ENCODE measurements at places on chromosomes 16 and 17. TPM values are rescaled to one million over a fixed set of nuclear protein-coding genes. Genes with fewer than 3 reads are reported as not detected.

The KSR1 gene
- 16.4 TPM for total RNA-seq

GRCh38 chr17:66392783-66393437 lies 90.5 kb downstream of the PRKCA start:
- DNase-seq, result no peak

The KRT28 gene
- not detected for total RNA-seq

GRCh38 chr17:13575922-13576419 lies 25.8 kb downstream of the HS3ST3A1 start:
- DNase-seq, result peak; percentile 43

GRCh38 chr17:43914451-43914850 lies 7.1 kb upstream of the MPP2 start:
- DNase-seq, result no peak

DNA sequence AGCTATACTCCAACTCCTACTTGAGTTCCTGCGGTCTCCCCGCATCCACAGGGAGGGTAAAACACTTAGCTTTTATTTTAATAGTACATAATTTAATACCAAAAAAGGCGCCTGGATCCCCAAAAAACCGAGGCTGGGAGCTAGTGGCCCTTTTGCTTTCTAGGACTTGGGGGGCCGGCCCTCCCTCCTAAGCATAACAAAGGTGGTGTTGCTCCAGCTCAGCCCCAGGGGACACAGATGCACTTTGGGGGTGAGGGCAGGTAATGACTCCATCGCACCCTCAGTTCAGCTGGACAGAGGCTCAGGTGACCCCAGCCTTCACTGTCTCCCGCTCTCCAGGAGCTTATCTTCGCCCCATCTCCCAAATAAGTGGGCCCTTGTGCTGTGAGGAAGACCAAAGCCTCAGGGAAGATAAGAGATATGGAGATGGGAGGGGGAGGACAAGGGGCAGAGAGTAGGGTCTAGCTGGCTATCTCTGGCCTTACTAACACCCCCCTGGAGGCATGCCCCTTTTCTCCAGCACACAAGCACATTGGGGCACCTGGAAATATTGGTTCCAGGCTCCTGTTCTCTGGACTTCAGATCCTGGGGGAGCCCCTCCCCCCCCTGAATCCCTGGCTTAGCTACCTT lies 2.8 kb upstream of the NHERF1 start:
- no peak for DNase-seq

DNA sequence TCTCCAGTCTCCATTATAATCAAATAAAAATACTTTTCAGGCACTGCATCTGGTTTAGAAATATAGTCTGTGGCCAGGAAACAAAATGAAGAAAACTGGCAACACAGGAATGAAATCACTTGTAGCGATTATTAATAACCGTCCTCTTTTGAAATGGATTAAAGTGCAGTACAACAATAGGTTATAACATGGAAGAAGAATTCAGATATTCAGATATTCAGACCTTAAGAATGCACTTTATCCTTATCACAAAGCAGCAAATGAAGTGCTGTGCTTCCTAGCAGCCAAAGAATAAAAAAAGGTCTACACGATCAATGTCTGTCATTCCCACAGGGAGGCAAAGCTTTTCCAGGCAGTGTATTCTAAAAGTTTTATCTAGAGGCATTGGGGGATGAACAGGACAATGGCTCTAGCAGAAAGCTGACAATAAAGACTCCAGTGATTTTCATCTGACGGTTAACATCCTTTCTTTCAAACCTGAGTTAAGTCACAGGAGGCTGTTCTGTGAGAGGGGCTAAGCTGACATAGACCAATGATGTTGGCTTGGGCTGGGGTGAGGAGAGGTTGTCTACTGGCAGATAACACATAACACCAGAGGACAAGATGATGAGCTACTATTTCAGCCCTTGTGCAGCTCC lies 259.2 kb downstream of the SLC39A11 start:
- peak; percentile 62 for DNase-seq

The GAS7 gene
- 2.9 TPM for total RNA-seq

- DNase-seq, result no peak
Measured at GRCh38 chr16:21314339-21314738, 36.2 kb upstream of the CRYM start.

DNA sequence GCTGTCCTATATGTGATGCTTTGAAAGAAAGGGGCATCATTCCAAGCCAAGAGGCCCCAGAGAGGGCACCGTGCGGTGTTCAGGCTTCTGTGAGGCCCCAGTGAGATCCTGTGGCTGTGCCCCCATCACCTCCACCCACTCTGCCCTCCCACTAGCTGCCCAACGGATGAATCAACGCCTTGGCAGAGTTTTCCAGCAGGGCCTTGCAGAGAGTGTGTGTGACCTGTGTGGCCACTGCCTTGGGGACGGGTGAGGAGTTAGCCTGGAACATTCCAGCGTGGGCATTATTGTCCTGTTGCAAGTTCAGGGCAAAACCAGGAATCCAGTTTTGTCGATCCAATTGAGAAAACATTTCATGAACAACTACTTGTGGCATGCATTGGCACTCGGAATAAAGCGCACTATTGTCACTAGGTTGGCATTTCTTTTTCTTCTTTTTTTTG lies 53.7 kb downstream of the SF3B3 start:
- DNase-seq, result no peak

The CCL2 gene
- total RNA-seq, result 7.0 TPM

The GTF3C1 gene
- 60.9 TPM for total RNA-seq

The SNAI3 gene
- 0.71 TPM for total RNA-seq

DNA sequence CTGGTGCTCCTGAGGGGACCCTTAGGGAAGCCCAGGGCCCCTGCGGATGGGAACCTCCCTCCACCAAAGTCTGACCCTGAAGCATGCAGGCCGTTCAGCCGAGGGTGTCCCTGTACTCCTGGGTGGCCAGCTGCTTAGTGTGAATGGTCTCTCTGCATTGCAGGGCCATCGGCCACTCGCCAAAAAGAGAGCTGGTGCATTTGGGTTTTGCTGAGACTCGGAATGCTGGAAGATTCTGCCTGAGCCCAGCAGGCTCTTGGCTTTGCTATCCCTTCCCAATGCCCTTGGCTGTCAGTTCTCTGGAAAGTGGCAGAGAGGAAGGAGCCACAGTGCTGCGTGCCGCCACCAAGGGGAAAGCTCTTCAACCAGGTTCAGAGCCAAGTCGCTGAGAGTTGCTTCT lies 2.8 kb downstream of the MEOX1 start:
- DNase-seq, result no peak

DNA sequence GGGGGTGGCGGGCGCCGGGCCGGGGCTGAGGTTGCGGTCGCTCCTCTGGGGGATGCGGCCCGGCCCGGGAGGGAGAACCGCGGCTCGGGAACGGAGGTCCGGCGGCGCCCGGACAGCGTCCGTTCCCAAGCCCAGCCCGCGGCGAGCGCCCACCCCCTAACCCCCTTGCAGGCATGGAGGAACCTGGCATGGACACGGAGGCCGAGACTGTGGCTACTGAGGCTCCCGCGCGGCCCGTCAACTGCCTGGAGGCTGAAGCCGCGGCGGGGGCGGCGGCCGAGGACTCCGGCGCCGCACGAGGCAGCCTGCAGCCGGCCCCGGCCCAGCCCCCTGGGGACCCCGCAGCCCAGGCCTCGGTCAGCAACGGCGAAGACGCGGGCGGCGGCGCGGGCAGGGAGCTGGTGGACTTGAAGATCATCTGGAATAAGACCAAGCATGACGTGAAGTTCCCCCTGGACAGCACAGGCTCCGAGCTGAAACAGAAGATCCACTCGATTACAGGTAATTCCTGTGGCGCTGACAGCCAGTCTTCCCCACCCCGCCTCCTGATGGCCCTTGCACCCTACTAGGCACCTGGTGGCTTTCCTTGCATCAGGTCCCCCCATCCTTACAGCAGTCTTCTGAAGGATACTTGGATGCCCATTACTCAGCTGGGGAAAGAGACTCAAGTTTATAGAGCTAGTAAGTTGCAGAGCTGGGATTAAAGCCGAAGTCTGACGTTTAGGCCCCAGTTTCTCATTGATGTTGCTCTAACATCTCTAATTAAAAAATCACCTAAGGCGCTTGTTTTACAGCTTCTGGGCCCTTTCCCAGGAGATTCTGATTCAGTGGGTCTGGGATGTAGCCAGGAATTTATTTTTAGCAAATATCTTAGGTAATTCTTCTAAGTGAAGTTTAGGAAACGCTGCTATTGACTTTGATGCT lies 514 bp downstream of the UBFD1 start:
- no peak for DNase-seq

DNA sequence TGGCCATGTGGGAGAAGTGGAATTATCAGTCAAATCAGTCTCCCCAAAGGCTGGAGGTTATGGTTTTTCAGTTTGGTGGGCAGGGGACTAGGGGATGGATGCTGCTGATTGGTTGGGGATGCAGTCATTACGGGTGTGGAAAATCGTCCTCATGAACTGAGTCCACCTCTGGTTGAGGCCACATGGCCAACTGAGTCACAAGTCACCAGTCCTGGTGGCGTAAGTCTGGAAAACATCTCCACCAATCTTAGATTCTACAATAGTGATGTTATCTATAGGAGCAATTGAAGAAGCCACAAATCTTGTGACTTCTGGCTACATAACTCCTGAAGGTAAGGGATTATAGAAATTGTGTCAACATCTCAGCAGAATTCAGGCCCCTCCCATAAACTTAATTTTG lies 5.2 kb upstream of the RNF135 start:
- DNase-seq, result no peak

The TPSD1 gene
- not detected for total RNA-seq

- DNase-seq, result peak; percentile 63
Measured at GRCh38 chr16:878072-878784, 77.7 kb upstream of the GNG13 start.

The PNMT gene
- not detected for total RNA-seq

GRCh38 chr17:57552114-57552624 lies 192.9 kb downstream of the CCDC182 start:
- peak; percentile 83 for DNase-seq

The BRD7 gene
- 164 TPM for total RNA-seq

The AATF gene
- 32.1 TPM for total RNA-seq

DNA sequence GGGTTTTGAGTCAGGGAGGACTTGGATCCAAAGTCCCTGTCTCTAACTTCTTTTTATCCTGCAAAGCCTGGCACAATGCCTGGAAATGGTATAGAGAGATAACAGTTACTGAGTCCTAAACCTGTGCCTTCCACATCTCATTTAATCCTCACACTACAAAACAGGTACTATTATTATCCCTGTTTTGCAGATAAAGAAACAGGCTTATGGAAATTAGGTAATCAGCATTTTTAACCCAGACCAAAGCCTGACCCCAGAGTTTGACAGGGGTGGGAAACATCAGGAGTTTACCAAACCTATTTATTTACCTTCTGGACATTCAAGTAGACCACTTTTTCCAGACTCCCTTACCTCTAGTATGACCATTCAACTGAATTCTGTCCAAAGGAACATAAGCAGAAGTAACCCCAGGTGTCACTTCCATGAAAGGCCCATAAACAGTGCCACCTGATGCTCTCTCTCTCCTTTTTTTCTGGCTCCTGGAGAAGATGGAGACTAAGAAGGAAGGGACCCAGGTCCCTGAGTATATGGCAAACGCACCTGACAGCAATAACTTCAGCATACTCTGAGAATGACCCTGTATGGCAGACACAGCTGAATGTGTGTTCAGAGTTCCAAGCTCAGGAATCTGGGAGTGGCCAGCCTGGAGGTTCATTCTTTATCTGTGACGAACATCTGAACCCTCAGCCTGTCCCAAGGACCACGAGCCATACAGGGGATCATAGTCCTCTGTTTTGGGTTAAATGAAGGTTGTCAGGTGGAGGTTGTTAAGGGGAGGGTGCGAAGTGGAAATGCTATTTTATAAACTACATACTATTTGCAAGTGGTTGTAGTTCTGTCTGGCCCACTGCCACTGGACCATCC lies 62.7 kb downstream of the HLF start:
- no peak for DNase-seq

The ANKRD13B gene
- 2.8 TPM for total RNA-seq

DNA sequence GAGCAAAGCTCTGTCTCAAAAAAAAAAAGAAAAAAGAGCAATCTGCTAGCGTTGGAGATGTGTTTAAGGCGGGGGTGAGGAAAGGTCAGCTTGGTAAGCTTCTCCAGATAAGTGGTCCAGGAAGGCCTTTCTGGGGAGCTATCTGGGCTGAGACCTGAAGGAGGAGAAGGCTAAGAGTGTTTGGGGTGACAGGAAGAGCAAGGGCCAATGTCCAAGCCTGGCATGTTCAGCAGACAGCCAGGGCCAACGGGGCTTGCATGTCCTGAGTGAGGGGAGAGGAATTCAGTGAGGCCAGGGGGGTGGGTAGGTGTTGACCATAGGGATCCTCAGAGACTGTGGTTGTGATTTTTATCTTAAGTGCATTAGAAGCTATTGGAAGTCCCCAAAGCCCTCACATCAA lies 15.4 kb downstream of the STAT5A start:
- no peak for DNase-seq

DNA sequence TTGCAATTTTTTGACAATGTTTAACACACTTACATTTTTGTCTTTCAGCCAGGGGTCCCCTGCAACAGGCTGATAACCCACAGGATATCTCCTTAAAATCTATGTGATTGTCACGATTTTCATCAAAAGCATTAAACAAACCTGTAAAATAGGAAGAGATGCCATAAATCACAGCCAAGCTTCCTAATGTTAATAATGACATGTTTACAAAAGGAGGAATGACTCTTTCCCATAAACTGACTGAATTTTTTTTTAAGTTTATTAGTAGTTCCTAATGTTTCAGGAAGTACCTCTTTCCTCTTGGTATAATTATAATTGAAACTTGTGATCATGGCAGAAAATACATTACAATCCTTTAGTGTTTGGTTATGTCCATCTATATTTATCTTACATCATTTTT lies 119.6 kb downstream of the CA4 start:
- no peak for DNase-seq

GRCh38 chr16:21235199-21235585 lies 1.7 kb downstream of the ANKS4B start:
- no peak for DNase-seq

The CSH2 gene
- not detected for total RNA-seq

DNA sequence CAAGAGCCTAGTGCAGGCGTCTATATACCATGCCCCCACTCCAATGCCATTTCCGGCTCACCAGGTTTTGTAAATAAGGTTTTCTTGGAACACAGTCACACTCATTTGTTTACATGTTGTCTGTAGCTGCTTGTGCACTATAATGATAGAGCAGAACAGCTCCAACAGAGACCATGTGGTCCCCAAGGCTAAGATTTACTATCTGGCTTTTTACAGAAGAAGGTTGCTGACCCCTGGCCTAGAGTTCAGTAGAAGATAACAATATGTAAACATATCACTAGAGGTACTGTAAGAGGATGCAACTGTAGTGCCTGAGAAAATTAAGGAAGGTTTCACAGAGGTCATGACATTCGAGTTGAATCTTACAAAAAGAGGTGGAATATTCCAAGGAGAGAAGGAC lies 66.3 kb downstream of the CACNG1 start:
- DNase-seq, result no peak

The ASGR1 gene
- total RNA-seq, result 3.1 TPM

- no peak for DNase-seq
Measured at GRCh38 chr17:19554393-19554792, 20.7 kb downstream of the SLC47A1 start.

The SPNS3 gene
- not detected for total RNA-seq

- no peak for DNase-seq
Measured at GRCh38 chr17:16288860-16289571, 64.3 kb downstream of the CENPV start.

Measured in neural progenitor cell (in vitro differentiated cells).